ENCODE measurements at places on chromosomes 3 and 15.

- DNase-seq = no peak
Measured at GRCh38 chr15:31932576-31932975, 97.7 kb upstream of the CHRNA7 start.

GRCh38 chr3:125129512-125129997, 73.8 kb upstream of the HEG1 start:
- no peak for DNase-seq

GRCh38 chr3:49359623-49360022, 1.5 kb upstream of the GPX1 start:
- DNase-seq = no peak

- no peak for DNase-seq
Measured at GRCh38 chr15:50758712-50759205, 6.7 kb downstream of the SPPL2A start.

GRCh38 chr15:95401587-95401986, 928.9 kb upstream of the NR2F2 start:
- DNase-seq = no peak

DNA sequence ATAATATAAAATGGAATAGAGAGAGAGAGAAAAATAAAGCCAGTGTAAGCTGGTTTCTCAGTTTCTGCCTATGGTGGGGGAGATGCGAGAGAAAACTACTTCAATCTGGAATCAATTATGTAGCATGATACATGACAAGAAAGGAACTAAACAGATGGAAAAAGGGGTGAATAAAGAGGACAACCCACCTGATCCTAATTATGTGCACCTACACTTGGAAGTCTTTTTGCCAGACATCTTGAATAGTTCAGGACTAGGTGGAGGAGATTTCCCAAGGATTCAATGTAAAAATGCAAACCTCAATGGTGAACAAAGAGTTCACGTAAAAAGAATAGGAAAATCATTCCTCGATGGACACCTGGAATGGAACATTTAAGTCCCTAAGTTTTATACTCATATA, 524.4 kb upstream of the RGMA start:
- no peak for DNase-seq

DNA sequence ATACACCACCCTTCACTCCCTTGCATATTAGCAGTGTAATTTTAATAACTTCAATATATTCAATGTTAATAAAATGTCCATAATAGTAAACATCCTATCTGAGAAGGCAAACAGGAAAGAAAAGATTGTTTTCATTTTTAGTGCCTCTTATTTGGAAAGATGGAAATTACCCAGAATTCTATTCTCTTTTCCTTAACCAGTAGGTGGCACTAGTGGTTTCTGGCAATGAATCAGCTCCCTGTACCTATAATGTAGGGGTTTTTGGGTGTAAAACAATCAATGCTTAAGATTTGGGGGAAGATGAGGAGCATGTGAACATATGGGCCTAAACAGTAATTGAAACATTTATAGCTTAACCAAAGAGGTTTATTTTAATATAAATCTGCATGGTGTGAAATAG, 5.7 kb upstream of the SEMA6D start:
- no peak for DNase-seq

DNA sequence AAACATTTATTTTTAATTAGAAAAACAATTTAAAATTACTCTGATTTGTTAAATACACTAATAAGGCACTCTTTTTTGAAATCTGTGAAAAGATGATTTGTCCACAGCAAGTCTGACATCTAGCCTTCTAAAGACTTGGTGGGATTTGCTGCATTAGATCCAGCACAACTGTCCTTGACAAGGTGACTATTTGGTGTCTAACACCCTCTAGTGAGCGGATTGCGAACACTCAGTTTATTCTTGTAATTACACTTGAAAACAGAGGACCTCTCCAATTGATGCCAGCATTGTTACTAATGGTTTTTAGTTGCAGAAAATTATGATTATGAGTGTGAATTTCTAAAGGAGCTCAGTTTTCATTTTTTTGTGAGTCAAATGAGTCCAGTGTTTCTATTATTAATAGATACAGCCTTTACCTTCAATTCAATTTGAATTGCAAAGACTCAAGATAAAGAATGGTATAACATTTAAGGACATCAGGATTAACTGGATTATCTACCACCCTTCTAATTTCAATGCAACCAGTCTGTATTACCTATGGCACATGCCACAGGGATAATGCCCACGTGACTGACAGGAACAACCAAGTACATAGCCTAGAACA, 29.7 kb upstream of the STRIT1 start:
- peak; percentile 81 for DNase-seq

- DNase-seq = no peak
Measured at GRCh38 chr3:5694266-5694665, 506.8 kb downstream of the EDEM1 start.

DNA sequence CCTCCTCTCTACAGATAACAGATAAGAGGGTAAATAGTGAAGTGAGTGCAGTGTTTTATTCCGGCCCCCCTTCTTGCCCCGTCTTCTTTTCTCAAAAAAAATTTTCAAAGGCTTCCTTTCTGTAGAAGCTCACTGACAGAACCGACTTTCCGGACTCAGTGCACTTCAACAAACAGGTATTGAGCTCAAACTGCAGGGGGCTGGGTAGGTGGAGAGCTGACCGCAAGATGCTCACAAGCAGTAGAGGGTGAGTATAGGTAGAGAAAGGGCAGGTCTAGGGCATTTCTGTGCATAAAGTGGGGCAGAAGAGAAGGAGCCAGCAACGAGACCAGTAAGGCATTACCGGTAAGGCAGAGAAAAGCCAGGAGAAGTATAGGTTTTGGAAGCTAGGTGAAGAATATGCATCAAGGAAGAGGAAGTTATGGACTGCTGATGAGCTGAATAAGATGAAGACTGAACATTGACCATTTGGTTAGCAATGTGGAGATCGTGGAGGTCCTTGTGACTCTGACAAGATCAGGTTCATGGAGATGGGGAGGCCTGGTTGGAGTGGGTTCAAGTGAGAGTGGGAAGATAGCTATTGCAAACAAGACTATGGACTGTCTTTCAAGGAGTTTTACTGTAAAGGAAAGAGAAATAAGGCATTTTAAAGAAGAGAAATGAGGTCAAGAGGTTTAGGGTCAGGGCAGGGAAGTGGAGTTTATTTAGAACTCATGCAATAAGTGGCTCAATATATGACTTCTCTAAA, 97.4 kb downstream of the ST6GAL1 start:
- DNase-seq = no peak

DNA sequence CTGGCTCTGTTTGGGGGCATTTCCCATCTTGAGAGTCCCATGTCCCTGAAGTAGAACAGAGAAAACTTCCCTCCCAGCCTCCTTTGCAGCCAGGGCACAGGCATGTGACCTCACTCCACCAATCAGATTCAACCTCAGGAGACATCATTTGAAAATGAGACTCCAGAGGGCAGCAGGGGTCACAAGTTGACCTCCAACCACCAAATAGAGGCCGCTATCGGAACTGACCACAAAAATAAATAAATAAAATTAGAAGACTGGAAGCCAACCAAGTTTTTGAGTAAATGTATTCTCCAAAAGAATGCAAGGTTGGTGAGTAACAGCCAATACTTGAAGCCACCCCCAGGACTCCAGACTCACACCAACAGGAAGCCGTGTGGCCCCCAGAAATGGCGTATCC, 106.5 kb downstream of the CHSY1 start:
- DNase-seq = no peak

GRCh38 chr3:112860898-112861297, 14.2 kb upstream of the CD200R1L start:
- no peak for DNase-seq

DNA sequence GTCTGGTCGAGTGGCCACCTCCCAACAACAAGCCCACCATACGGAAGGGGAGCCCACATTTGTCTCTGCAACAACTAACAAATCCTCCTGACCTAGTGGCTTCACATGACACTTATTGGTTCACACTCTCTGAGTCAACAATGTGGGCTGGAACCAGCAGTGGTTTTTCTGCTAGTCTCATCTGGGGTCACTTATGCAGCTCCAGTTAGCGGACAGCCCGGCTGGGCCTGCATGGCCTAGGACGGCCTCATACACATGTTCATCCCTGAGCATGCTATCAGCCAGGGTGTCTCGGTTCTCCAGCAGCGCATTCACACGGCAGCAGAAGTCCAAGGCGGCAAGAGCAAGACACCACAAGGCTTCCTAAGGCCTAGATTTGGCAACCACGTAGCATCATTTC, 281.7 kb downstream of the XXYLT1 start:
- DNase-seq = no peak

DNA sequence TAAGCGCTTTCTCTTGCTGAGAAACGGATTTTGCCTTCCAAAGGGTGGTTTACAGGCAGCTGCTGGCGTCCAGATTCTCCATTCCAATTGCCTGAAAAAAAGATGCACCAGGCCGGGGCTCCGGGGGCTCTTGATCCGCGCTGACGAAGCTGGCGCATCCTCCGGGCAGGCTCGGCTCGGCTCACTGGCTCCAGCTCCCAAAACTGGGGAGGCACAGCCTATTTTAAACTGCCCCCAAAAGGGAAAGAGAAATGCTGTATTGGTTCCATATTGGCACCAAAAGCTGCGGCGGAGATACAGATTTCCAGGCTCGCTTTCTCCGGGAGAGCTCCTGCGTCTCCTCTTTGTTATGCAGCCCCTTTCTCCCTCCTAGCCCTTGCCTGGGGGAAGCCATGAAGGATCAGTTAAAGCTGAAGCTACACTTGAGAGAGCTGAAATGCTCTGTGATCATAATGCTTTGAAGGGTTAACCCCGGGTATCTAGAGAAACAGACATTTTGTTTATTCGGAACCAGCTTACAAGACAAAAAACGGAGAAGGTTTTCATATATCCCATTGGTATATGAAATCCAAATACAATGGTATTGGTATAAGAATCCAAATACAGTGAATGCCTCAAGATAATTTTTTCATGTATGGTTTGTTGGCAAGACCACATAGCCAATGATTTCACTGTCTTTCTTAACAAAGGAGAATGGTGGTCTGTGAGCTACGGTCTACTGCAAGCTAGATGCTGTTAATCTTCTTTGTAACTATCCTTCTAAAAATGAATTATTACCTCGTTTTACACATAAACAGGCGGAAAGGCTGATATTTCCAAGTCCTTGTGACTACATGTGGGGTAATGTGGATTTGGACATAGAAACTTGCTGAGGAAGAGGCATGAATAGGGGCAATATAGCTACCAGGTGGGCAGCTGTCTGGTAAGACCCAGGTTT, 693 bp downstream of the CD200 start:
- DNase-seq = peak; percentile 57

- no peak for DNase-seq
Measured at GRCh38 chr3:46212101-46212500, 4.0 kb upstream of the CCR1 start.

DNA sequence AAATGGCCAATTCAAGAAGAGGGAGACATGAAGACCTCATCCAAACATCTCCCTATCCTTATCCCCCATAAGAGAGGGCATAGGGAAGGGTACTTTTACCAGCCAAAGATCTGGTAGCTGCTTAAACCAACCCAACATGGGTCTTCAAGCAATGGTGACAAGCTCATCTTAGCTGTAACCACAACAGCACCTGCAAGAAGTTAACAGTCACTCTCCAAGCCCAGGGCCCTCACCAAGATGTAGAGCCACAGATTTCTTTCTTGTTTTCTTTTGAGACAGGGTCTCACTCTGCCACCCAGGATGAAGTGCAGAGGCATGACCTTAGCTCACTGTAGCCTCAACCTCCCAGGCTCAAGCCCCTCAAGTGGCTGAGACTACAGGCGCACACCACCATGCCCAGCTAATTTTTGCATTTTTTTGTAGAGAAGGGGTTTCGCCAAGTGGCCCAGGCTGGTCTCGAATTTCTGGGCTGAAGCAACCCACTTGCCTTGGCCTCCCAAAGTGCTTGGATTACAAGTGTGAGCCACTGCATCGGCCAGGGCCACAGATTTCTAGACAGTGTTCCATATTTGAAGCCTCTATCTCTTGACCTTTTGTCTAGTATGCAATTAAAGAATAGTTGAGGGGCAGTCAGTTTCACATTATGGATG, 57.1 kb downstream of the DHX30 start:
- DNase-seq = no peak

GRCh38 chr3:42504334-42505127, 2.1 kb downstream of the VIPR1 start:
- no peak for DNase-seq

- no peak for DNase-seq
Measured at GRCh38 chr3:130569461-130570365, 52.7 kb downstream of the COL6A6 start.

DNA sequence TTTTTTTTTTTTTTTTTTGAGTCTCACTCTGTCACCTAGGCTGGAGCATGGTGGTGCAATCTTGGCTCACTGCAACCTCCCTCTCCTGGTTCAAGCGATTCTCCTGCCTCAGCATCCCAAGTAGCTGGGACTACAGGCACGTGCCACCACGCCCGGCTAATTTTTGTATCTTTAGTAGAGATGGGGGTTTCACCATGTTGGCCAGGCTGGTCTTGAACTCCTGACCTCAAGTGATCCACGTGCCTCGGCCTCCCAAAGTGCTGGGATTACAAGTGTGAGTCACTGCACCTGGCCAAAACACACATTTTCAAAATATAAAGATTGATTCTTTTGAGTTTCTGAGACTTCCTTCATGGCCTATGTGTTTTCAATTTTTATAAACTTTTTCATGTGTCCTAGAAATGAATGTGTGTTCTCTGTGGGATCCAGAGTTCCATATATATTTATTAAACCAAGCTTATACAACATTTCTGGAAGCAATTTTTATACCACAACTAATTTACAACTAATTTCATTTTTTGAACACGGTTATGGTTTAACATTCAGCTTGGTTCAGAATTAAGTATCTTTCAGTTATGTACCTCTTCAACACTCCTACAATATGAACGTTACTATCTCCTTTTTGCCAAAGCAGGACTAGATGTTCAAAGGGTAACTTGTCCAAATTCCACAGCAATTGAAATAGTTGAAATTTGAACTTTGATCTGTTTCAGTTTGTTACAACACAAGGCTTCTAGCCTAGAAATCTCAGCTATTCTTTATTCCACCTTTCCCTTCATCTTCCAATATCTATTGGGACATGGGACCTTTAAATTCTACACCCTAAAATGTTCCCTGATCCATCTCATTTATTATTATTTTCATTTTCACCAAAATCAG, 1.5 kb downstream of the ACAD11 start:
- no peak for DNase-seq

DNA sequence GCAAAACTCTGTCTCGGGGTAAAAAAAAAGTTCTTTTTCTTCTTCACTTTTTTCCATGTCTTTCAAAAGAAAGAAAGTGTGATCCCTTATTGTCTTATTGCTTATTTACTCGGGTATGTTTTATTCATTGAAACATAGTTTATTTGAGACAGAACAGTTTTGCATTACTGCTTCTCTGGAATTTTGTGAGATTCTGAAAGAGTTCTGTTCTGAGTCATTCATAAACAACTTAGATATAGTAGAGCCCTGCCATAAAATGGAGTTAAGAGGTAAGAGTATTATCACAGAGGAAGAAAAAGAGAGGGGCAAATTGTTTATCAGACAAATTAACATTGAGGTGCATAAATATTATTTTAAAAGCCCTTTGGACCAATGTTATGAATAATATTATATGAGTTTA, 522.2 kb downstream of the ROBO2 start:
- no peak for DNase-seq

DNA sequence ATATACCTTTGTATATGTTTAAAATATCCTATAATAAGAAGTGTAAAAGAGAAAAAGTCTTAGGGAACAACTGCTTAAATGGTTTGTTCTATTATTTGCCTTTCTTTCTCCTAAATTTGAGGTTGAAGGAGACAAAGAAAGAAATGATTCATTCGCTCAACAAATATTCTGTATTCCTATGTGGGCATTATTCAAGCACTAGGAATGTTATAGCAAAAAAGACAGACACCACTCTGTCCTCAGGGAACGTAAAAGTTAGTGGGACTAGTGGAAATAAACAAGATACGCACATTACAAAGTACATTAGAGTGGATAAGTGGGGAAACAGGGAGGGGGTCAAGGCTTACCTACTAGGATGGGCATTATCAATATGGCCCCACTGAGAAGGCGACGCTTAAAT, 332.2 kb downstream of the LPP start:
- no peak for DNase-seq
